Inflammatory macrophage (primary cell): ENCODE measurements at places on chromosomes 16 and 17.

- DNase-seq = no peak
Measured at GRCh38 chr17:38569701-38570512, 35.8 kb downstream of the SRCIN1 start.

GRCh38 chr17:30005709-30006320, 64.4 kb downstream of the EFCAB5 start:
- no peak for DNase-seq

DNA sequence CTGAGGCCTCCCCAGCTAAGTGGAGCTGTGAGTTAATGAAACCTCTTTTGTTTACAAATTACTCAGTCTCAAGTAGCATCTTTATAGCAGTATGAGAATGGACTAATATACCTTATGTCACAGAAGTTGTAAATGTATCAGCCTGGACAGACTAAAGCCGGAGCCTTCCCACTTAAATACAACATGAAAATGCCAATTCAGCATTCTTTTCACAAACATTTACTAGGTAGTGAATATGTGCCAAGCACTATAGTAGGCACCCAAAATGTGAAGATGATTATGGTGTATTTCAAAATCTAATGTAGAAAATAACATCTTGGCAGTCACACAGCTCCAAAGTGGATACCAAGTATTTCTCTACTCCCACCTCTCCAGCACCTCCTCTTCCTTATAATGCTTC, 693.0 kb downstream of the KCNJ2 start:
- DNase-seq = no peak

DNA sequence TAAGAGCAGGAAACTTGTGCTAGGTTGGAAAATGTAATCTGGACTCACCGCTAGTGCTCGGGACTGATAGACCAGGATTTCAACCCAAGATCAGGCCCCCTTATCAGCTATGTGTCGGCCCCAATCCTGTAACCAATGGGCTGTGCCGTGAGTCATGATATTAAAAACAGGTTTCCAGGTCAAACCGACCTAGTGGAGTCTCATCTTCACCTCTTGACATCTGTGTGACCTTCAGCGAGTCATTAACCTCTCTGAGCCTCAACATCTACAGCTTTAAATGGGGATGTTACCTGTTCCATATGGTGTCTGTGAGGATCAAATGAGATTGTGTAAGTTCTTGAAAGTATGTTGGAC, 512 bp downstream of the PMM2 start:
- DNase-seq = no peak

GRCh38 chr17:76092526-76093413, 10.8 kb downstream of the EXOC7 start:
- no peak for DNase-seq

- DNase-seq = no peak
Measured at GRCh38 chr16:13554005-13554404, 365.9 kb upstream of the ERCC4 start.

DNA sequence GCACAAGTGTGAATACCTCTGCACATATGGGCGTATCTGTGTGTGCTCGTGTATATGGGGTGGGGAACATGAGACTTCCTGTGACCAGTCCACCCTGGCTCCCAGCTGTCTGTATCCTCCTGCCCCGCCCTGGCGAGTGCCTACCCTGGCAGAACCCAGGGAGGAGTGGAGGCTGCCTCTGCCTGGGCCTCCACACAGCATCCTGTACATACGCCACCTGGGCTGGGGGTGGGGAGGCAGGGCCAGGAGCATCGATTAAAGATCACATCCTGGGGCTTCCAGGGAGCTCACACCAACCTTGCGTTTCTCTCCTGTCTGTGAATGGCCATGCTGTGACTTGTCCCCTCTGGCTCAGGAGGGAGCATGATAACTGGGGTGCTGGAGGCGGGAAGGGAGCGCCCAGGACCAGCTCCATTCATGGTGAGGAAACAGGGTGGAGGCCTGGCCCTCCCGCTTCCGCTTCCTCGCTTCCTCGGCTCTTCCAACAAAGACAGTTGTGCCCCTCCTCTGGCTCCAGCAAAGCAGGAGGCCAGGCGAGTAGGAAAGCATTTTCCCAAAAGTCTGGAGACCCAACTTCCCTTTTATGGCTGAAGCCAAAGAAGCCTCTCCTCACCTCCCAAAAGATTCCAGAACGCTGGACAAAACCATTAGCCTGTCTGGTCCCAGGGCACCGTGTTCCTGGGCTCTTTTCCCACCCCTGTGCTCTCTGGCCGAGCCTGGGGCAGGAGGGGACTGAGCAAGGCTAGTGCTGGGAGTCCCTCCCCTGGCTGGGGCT, 22.9 kb downstream of the ADAM11 start:
- DNase-seq = no peak

- no peak for DNase-seq
Measured at GRCh38 chr17:12457493-12457892, 208.2 kb upstream of the MYOCD start.

- no peak for DNase-seq
Measured at GRCh38 chr16:85079785-85080570, 32.3 kb downstream of the CIBAR2 start.

DNA sequence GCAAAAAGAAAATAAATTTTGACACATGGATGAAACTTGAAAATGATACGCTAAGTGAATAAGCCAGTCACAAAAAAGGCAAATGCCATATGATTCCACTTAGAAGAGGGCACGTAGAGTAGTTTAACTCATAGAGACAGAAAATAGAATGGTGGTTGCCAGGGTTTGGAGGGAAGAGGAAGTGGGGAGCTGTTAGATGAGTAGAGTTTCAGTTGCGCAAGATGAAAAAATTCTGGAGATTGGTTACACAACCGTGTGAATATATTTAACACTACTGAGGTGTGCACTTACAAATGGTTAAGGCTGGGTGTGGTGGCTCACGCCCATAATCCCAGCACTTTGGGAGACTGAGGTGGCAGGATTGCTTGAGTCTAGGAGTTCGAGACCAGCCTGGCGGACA, 93.4 kb upstream of the TMEM132E start:
- peak; percentile 77 for DNase-seq

DNA sequence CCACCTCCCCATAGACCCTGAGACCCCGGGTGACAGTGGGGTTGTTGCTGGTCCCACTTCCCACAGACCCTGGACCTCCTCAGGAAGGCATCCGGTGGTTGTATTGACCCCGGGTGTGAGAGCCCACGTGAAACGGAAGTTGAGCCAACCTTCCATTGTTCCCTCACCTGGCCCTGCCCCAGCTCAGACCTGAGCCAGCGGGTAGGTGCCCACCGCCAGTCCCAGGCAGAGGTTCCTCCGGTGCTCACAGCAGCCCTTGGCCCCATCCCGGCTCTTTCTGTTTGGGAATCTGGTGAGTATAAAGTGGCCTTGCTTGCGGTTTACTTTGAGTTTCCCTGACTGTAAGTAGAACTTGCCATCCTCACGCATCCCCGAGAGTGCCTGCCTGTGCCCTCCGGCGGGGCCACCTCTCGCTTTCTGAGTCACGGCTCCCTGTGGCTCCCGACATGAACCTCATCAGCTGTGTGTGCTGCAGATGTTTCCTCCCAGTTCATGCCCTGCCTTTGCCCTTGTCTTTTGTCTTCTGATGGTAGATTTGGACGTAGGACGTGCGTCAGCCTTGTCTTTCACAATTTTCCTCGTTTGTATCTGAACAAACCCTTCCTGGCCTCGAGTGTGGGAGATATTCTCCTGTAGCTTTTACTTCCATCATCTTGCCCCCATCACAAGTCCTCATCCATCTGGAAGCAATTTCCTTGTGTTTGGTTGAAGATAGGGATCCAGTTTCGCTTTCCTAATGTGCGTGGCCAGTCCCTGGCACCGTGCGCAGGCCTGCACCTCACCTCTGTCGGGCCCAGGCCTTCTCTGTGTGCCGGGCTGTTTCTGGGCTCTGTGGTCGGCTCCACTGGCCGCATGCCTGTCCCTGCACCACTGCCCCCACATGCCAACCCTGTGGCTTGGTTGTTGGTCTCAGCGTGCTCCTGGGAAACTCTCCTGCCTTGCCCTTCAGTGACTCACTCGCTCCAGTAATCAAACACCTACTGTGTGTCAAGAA, 76.0 kb downstream of the METRNL start:
- DNase-seq = peak; percentile 60

GRCh38 chr17:9105068-9105868, 84.0 kb downstream of the NTN1 start:
- DNase-seq = no peak

DNA sequence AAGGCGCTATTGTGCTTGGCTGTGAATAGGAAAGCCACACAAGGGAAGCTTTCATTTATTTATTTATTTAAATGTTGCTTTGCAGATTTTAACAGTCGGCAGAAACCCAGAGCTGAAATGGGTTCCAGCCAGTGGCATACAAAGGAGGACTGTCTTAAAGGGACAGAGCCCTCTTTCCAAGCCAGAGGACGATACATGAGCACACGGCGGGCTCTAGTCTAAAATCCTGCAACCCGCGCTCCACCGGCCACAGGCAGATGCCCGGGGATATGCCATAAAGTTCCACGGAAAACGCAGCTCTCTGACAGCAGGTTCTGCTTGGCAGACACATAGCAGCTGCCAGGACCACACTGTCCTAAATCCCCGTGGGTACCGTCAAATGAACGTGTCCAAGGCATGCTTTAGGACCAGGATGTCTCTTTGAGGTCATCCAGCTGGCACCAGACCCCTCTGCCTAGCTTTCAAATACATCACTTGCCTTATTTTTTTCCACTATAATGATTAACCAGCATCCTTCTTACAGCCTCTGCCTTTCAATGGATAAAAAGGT, 64.6 kb downstream of the CYTH1 start:
- DNase-seq = no peak

- peak; percentile 48 for DNase-seq
Measured at GRCh38 chr17:21132428-21132827, 5.7 kb downstream of the DHRS7B start.

GRCh38 chr17:7383742-7384488, 3.0 kb downstream of the TNK1 start:
- no peak for DNase-seq

DNA sequence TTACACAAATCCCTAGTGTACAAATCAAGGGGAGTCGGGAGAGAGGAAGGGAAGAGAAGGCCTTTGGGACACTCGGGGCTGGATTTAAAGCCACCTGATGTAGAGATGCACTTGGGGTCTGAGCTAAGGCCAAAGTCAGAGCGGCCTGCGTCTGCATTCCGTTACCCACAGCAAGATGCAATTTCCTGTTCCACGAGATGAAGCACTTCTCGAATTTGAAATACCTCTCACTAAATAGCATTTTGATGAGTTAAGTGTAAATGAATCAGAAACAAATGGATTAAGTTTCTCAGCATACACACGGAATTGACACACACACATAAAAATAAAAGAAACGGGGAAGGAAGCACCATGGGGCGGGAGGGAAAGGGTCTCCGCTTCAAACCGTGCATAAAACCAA, 386.0 kb downstream of the SOX9 start:
- DNase-seq = no peak
